ENCODE measurements at places on chromosomes 1 and 21.

DNA sequence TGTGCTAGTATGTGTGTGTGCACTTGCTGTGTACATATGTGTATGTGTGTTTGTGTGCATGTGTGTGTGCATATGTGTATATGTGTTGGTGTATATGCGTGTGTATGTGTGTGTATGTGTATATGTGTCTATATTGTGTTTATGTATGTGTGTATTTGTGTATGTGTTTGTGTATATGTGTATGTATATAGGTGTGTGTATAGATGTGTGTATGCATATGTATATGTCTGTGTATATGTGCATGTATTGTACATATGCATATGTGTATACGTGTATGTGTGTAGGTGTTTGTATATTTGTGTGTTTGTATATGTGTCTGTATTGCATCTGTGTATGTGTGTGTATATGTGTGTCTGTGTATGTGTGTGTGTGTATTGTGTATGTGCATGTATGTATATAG is 59.1 kb downstream of the EDN2 start:
- no peak for DNase-seq

GRCh38 chr21:34639250-34639649 is 24.3 kb upstream of the RCAN1 start:
- no peak for DNase-seq

GRCh38 chr1:13818926-13819325 is 118.9 kb downstream of the PRDM2 start:
- DNase-seq: no peak

- no peak for DNase-seq
These were observed 34.4 kb downstream of the NUCKS1 start for GRCh38 chr1:205715628-205716027.

- DNase-seq: no peak
These were observed 228.2 kb upstream of the PROX1 start for GRCh38 chr1:213759359-213760181.

GRCh38 chr1:1199141-1199960 is 7.0 kb downstream of the TNFRSF18 start:
- DNase-seq: no peak

DNA sequence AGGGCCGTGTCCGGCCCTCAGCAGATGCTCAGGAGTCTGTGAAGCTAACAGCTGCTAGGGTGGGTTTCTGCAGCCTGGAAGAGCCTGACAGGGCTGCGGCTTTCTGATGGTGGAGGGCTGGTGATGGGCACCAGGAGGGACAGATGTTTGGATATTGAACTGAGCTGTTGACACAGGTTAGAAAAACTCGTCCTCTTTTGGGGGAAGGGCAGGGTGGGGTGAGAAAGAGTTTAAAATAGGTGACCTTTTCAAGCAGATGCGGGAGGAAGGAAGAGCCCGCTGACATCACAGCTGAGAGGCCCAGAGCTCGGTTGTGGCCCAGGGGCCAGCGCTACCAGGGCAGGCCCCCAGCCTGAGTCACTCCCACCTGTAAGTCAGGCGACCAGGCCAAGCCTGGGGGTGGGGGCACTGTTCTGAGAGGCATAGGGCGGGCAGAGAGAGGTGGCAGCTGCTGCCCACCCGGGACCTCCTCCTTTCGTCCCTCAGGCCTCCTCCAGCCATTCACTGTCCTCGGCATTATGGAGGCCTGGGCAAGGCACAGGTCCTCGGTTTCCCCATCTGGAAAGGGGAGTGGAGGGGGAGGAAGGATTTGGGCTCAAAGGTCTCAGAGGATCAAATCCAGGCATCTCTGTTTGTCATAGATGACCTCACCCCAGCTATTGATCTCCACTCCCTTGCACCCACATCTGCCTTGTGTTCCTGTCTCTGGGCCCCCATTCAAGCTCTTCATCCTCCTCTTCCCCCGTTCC is 32.3 kb upstream of the ID3 start:
- no peak for DNase-seq

DNA sequence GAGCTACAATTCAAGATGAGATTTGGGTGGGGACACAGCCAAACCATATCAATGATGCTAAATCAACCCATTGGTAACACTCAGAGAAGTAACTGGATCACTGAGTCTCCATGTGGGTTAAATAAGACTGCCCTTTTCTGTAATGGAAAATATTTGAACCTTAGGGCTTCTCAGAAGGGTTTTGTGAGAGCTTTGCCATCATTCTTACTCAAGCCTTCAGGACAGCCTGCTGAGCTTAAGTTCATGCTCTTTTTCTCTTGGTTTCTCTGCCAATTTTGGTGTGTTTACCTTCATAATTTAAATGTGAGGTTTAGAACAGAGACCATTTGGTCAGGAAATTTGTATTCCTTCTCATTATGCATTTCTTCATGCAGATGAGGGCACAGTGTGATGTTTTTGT is 74.7 kb downstream of the DISC1 start:
- DNase-seq: no peak

Data from CD4-positive, alpha-beta T cell treated with Interferon alpha-2 for 1 hour (primary cell).